ENCODE measurements at places on chromosomes 7 and 10.

DNA sequence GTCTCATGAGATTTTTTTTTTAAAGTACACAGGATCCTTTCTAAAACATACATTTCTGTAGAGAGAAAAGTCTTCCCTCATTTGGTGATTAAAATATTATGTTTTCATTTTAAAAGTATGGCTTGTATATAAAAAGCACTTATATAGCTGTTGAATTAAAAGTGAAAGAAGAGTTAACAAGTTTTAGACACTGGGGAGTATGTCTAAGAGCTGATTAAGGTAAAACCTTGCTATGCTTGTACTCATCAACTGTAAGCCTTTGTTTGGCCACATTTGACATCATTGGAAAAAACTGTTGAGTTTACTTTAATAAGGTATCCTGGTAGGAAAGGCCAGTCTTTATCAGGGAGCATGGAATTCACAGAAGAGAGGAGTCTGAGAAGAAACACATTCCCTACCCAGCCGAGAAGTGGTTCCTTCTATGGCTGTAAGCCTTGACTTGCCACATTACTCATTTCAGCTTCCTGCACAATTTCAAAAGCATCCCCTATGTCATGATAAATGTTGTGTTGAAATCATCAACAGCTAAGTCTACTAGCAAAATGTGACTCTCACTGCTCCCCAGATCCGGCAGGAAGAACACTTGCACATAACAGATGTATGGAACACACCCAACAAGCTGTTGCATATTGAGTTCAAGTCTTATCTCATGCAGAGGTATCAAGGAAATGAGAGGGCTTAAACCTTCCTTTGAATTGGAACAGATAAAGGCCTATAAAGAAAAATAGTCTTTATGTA lies 171.8 kb upstream of the CDK1 start:
- DNase-seq: peak; percentile 75

DNA sequence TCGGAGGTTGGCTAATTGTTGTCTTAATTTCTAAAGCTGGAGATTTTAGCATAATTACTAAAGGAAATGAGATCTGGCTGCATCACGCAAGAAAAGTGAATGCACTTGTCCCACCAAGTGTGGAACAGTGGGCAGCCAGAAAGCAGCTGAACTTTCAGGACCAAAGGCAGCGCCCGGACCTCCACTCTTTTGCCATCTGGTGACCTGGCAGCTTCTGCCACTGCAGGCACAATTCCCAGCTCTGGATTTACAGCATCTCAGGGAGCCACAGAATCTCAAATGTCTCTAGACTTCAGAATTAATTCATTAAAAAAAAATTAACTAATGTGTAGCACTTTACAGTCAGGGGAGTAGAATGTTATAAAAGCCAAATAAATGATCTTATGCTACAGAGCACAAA lies 14.7 kb upstream of the OGDHL start:
- DNase-seq: no peak

DNA sequence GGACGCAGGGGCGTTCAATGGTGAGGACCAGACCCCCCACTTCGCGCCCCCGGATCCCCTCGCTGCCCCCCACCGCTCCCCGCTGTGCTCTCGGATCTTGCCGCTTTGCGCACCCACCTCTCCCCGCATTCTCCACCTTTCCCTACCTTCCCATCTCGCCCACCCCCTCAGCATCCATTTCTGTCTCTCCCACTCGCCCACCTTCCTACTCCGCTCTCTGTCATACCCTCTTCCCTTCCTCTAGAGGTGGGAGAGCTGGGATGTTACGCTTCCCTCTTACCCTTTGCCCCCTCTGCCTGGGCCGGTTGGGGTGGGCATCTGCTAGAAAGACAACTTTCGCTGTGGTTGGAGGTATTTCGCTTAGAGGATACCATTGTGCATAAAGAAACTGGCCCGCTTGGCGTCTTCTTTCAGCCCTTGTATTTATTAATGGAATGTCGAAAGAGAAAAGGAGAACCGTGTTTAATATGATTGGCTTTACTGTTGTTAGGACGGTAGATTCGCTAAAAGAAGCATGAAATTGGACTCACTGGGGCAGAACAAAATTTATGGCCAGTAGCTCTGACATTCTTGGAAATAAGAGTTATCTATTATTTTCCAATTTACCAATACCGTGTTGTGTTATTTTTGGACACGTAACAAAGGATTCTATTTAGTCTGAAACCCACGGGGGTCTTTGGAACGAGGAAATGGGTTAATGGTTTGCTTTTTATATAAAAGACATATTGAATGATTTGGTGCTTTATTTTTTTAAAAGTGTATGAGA lies 873 bp downstream of the PRKAR2B start:
- no peak for DNase-seq

- DNase-seq: no peak
Measured at GRCh38 chr7:137734221-137734620, 112.6 kb downstream of the DGKI start.

DNA sequence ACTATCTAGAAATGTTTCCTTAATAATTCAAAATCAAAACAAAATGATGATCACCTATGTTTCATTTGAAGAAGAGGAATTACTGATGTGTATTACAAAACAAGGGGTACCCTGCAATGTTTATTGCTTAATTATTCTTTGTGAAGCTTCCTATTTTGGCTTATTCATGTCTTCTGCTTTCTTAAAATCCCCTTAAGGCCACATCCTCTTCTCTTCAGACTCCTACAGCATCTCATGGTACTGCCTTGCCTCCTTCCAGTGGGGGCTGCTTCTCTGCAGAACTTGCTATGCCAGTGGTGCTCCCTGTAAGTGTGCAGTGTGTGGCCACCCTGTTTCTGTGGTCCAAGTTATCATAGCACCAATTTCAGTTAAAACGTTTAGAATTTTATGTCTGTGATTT lies 35.0 kb downstream of the CCDC146 start:
- no peak for DNase-seq

- no peak for DNase-seq
Measured at GRCh38 chr7:122896509-122896908, 10.2 kb upstream of the CADPS2 start.

DNA sequence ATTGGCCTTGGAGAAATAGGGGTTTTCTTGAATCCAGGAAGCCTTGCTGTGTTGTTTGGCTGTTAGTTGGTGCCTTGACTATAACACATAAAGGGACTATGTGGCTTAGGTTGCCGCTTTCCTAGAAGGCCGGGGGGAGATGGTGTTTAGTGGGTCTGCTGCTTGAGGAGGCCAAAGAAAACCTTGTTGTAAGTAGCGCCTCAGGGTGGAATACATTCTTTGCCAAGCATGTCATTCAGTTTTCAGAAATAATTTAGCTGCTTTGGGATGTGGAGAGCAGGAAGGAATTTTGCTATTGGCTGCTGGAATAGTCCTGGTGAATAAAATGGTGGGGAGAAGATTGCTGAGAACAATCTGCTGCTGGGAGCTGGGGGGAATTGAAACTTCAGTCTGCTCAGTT lies 132.9 kb upstream of the WNT16 start:
- DNase-seq: no peak

GRCh38 chr7:27575613-27576012 lies 87.1 kb downstream of the HIBADH start:
- DNase-seq: no peak

DNA sequence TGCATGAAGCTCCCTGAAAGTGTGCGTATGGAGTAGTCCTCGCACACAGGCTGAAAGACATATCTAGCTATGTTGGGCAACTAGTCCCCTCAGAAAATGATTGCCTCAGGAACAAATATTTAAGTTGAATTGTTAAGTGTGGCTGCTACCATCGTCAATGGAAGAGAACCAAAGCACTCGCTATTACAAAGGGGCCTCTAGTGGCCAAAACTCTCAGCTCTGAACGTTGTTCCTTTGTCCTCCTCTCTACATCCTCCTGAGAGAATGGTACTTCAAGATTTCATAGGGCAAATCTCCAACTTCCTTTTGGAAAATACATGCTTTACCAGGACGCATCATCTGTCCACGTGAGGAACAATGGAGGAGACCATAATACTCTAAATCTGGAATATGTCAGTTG lies 209.9 kb downstream of the NRG3 start:
- no peak for DNase-seq

- no peak for DNase-seq
Measured at GRCh38 chr7:99141841-99142726, 1.8 kb downstream of the SMURF1 start.

DNA sequence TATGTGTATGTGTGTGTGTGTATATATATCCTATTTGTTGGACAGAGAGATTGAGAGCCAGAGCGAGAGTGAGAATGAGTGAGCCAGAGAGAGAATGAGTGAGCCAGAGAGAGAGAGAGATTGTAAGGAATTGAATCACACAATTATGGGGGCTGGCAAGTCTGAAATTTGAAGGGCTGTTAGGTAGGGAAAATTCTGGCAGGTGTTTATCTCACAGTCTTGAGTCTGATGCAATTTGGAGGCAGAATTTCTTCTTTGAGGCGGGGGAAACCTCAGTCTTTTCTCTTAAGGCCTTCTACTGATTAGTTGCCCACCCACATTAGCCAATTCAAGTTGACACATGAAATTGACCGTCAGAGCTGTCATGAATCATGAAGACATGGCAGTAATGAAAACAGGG lies 41.0 kb upstream of the WASL start:
- DNase-seq: no peak

DNA sequence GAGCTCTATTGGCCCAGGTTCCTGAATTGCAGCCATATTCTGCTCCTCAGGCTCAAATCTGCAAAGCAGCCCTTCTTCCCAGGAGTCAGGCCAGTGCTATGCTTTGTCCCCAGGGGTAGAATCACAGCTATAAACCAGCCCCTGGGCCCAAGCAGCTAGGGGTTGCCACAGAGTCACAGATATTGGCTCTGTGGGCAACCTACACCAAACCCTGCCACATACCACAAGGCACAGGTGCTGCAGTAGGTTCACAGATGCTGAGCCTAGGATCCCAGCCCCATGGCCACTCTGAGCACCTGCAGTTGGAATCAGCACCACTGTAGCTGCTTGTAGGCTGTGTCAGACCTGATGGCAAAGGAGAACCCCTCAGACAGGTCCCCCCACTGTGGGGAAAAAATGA lies 43.1 kb upstream of the CAMK2B start:
- DNase-seq: no peak

- no peak for DNase-seq
Measured at GRCh38 chr10:35532141-35532540, 73.0 kb upstream of the GJD4 start.

DNA sequence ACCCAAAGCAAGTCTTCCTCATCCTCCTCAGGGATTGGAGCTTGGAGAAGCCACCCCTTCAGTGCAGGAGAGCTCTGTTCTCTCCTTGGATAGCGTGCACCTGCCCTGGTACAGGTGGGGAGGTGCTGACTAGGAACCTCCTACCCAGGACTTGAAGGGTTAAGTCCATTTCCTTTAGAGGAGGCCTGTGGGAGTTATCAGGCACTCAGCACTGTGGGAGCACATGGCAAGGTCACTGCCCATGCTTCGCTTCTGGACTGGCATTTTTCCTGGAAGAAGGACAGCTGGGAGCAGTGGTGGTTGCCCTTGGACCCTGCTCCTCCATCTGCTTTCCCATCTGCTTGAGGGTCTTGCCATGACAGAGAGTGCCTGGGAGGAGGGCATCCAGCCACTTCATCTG lies 142.8 kb downstream of the CXCL12 start:
- no peak for DNase-seq

DNA sequence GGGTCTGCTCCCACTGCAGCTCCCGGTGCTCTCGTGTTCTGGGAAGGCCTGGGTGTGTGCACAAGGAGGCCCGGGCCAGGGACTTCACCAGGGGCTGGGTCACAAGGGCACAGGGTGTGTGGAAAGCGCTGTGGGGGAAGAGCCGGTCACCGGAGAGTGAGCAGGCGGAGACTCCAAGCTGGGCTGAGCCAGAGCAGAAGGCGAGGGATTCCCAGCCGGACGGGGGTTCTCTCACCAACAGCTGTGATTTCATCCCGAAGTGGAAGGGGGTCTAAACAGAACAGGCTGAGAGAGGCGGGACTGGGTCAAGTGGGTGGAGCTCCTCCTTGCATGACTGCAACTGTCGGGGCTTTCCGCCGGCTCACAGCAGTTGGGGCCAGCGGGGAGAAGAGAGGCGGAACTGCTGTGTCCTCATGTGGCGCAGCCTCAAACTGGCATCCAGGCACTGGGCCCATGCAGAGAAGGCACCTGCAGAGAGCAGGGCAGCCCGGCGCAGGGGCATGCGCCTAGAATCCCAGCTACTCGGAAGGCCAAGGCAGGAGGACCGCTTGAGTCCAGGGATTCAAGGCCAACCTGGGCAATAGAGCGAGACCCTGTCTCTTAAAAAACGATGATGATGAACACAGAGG lies 7.6 kb upstream of the ORAI2 start:
- no peak for DNase-seq

- peak; percentile 54 for DNase-seq
Measured at GRCh38 chr10:25753776-25754175, 180.3 kb upstream of the MYO3A start.

- DNase-seq: no peak
Measured at GRCh38 chr10:23834091-23834490, 374.8 kb upstream of the KIAA1217 start.

DNA sequence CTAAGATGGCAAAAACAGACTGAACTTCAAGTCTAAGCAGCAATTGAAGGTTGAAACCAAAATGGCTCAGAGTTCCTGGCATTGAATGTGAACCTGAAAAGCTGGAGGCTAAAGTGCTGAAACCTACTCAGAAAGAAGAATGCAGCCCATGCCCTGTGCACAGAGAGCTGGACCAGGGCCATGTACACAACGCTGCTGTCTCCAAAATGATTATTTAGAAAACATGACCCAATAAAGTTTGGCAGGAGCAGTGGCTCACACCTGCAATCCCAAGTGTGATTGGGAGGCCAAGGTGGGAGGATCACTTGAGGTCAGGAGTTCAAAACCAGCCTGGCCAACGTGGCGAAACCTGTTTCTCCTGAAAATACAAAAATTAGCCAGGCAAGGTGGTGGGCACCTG lies 158.9 kb downstream of the AKR1D1 start:
- DNase-seq: no peak

DNA sequence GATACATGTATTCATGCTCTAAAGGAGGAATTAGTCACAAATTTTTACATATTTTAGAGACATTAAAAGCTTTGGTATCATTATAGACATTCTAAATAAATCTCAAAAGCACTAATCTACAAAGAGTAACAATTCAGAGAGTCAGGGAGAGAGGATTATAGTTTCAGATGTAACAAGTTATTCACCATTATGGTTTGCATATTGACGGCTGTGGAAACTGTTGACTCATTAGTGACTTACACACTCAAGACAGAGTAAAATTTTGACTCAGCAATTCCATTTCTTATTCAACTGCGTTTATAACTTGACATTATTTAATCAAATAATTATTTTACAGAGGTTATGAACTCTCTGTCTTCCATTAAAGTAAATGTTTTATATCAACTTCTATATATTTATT lies 95.4 kb upstream of the SEMA3C start:
- DNase-seq: no peak

DNA sequence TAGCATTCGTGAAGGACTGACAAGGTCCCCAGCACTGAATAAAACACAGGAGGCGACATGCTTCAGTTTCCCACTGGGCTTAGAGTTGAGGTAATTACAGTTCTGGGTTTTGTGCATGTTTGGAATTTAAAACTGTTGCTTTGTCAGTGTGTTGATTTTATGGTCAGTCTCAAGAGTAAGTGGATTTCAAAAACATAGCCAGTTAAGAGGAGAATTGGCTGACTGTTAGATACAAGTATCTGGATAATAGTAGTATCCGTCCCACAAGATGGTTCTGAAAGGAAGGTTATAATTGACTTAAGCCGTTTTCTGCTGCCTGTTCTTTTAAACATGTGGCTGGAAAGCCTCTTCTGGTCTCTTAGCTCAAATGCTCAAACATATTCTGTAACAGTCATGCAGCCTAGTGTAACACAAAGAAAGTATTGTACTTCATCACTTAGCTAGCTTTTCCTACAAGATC lies 170.9 kb downstream of the POLR1F start:
- DNase-seq: no peak

GRCh38 chr10:14616955-14617730 lies 157.6 kb downstream of the FAM107B start:
- DNase-seq: no peak
